ENCODE measurements at places on chromosomes 6 and 20.

DNA sequence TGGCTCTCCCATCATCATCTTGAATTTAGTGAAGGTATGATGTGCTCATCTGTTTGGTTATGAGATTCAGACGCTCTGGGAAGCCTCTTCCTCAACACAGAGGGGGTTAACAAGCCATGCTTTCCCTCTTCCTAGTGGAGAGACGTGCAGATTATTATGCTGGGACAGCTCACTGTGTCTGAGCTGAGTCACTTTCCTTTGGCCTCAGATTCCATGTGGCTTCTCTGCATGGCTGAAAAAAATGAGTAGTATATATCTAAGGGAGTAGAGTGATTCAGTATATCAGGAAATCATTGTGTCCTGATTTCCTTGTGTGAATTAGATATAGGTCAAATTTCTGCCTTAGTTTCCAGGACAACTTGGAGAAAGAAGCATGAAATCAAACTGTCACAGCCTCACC is 52.6 kb downstream of the FIG4 start:
- no peak for DNase-seq

DNA sequence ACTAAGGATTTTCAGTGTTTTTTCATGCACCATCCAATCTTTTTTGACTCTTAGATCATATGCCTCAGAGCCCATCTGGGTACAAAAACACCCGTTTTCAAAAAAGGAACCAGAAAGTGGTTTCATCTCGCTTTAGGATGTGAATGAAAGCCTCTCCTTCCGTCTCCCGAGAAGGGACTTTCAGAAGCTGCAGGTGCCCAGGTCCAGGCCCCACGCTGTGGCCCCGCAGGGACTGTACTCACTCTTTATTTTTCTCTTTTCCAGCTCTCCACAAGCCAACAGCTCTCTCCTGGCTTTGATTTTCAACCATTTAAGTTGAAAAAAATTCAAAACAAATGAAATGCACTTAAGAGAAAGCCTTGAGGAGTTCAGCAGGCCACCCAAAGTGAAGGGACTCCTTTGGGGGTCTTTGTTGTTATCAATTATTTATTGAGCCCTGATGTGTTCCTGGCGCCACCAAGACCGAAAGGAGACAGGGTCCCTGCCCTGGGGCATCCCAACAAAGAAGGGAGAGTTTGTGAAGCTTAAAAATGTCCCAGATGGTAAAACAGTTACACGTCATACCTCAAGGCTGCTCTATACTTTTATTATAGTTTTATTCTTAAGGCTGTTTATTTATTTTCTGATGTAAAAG is 467.3 kb downstream of the PREX1 start:
- DNase-seq, result no peak

DNA sequence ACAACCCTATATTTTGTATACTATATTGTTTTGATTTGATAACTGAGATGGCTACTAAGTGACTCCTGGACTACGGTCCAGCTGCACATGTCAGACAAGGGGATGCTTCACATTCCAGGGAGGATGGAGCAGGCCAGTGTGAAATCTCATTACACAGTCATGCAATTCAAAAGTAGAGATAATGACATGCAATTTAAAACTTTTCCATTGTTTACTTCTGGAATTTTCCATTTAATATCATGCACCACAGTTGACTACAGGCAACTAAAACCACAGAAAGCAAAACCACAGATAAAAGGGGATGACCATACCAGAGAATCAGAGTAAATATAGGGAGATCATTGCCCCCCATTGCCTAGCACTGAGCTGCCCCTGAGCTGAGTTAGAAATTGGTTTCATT is 366.4 kb downstream of the BTBD9 start:
- DNase-seq, result no peak

- no peak for DNase-seq
Observed at GRCh38 chr6:111566873-111567517, 38.7 kb downstream of the TRAF3IP2 start.

DNA sequence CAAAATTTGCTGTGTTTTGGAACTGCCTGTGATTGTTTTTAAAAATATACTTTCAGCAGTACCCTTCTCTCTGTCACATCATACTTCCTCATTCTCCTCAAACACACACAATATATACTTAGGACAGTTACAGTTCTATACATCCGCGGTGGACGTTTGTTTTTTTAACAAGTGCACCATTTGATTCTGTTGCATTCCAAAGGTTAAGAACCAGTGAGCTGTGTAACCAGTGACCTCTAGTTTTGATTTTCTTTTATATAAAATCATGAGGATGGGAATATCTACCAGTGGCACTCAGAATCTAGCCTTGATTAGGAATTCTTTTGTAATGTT is 152.8 kb downstream of the CARMIL1 start:
- DNase-seq, result no peak

DNA sequence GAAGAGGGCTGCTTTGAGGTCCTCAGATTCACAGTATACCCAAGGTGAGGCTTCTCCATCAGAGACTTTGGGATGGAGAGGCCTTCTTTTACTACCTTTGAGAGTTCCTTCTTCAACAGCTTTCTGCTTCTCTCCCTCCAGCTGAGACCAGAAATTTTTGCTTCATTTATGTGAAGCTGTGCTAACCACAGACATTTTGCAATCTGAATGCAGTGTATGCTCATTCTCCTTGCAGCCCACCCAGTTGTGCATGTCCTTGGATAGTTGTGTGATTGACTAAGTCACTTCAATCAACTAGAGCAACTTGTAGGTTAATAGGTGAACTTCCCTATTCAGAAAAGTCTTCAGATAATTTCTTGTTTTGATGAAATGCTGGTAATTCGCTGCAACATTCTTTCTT is 20.1 kb downstream of the DCBLD1 start:
- DNase-seq, result no peak

DNA sequence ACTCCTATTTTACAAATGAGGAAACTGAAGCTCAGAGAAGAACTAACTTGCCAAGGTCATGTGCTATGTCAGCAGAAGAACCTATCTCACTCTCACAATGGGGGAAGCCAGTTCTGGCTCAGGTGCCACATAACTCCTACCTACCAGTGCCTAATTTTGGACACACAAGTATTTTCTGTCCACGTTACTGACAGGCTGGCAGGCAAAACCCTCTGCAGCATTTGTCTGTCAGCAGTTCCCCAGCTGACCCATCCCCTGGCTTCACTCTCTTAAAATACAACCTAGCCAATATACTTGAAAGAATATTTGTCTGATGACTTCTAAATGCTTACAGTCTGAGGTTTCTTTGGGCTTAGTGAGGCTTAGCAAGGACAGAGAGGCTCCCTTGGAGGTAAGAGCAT is 15.5 kb downstream of the GSS start:
- no peak for DNase-seq

DNA sequence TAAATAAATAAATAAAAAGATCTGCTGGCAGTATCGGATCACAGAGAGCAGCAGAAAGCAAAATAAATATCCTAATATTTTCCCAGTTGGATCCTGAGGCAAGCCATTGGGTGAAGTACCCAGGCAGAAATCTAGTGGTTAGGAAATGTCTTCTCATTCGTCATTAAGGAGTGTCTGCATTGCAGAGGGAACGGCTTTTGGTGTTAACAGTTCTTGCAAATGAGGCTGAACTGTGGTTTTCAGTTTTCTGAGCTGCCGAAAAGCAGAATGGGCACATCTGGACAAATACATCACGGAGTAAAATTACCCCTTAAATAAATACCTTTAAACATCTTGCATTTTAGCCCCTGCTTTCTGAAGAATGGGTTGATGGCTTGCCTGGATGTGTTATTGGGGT is 82.3 kb upstream of the MPC1 start:
- DNase-seq, result no peak

GRCh38 chr20:61631751-61632150 is 379.7 kb downstream of the CDH4 start:
- no peak for DNase-seq

DNA sequence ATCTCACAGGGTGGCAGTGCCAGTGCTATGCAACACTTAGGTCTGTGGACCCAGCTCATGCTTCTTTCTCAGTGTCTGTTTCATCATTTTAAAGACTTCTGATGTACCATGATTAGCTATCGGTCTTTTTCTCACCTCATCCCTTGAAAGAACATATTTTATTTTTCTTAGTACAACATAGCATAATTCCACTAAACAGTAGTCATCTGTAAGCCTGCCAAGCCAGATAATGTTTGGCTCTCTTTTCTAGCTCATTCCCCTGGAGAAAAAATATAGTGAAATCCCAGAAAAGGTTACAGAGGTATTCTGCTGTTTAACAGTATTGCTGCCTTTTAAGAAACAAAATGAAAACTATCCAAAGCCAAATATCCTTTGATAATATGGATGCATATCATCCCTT is 177.0 kb upstream of the MMS22L start:
- DNase-seq, result no peak

GRCh38 chr6:53484476-53485280 is 60.2 kb downstream of the GCLC start:
- DNase-seq, result peak; percentile 39

DNA sequence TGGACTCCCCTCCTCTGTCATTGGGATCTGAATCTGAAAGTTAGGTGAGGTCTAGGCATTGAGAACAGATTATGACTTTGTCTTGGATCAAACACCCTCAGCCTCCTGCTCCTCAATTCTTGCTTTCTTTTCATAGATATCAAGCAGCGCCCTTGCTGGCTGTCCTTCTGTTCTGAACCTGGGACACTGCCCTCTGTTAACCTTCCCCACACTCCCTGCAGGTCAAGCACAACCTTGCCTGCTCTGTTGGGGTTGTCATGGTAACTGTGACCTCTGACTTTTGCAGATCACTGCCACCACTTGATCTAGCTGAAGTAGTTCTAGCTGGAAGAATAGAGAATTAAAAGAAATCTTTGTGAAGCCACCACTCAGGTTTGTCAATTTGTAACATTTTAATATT is 16.4 kb upstream of the MICA start:
- DNase-seq, result no peak

DNA sequence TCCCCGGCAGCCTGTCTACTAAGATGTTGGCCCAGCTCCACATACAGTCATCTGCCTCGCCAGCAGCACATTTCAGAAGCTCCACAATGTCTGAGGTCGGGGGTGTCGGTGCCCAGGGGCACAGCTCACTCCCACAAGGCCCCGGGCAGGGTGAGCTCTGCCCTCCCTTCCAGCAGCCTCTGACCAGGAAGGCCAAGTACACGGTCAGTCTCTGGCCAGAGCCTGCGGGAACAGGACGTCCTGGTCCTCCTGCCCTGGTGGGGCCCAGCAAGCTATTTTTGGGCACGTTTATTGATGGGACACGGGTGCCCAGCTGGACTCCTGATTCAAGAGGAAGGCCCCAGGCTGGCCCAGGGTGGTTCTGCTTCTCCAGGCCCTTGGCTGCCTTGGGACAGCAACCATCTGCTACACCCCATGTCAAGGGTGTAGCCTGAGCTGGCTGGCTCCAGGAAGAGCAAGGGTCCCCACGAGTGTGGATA is 114.9 kb upstream of the PTPN1 start:
- DNase-seq, result no peak

GRCh38 chr6:157688960-157689599 is 134.0 kb upstream of the SNX9 start:
- DNase-seq, result no peak

GRCh38 chr20:51387125-51387875 is 155.2 kb downstream of the NFATC2 start:
- DNase-seq, result no peak

DNA sequence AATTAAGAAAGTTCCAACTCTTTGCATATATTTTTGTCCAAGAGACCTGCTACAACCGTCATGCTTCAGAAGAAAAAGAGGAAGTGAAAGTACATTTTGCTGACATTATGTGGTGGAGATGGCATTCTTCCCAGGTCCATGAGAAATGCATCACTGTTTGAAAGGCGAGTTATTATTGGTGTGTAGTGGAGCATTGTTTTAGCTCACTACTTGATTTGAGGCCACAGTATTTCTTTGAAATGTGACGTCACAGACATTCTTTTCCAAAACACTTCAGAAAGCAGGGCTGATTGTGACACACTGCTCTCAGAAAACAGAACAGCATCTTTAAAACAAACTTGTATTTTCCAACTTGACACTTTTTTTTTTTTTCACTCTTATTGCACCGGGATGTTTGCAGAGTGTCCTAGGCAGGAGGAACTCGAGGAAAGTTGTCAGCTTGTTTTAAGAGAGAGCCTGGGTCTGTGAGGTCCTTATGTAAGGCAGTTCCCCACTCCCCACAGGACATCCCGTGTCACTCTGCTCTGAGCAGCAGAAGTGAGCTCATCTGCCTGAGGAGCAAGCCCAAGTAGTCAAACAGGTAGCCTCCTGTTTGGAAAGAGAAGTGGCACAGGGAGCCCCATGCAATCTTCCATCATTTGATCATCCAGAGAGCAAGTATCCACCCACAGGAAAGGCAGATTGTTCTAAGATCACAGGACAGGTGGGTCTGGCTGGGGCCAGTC is 1.1 kb downstream of the SPTLC3 start:
- no peak for DNase-seq

DNA sequence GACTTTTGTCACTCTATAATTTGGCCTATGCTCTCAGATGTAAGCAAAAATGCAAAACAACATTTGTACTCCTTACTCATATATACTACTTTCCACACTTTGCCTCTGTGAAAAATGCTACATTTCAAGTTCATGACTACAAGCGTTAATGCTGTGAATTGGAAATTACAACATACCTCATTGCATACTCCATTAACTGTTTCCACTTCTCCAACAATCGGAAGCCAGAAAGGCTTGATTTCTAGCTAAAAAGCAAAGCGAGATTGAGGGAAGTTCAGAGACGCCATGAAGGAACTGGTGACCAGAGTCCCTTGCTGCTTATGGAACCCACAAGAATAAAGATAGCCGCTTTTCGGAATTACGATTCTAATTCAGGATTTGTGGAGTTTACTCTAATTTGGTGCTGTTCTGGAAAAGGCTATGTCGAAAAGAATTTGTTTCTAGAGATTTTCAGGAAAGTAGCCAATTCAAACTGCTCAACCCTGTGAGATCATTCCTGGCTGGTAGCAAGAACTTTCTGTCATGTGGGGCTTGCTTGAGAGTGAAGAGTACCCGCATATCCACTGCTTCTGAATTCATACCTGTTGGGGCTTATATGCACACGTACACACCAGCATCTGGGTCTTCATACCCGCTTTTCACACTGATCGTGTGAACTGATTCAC is 98.0 kb upstream of the CITED2 start:
- no peak for DNase-seq

- no peak for DNase-seq
Observed at GRCh38 chr6:149897015-149897697, 757 bp downstream of the RAET1E start.

DNA sequence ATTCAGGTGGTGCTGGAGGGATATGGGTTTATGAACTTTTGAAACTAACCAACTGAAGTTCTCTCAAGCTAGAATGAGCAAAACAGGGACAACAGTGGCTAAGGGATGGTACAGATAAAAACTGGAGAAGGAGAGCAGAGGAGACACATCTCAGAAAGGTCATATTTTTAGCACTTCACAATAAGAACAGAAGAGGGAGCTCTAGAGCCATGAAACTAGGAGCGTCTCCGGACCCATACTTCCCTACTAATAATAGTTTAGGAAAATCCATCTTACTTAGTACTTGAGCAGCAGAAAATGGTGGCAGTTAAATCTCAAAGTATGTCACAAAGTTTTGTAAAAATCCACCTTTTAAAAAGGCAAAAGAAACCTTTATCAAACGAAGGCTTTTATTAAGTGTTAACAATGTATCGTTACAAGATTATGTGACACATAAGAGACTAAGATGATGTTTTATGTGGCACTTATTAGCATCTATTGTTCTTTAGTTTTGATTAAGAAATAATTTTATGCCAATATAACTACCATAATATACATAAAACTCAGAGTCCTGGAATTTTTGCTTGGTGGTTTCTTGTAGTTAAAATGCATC is 278.6 kb downstream of the TBC1D32 start:
- no peak for DNase-seq

- DNase-seq, result no peak
Observed at GRCh38 chr6:41596096-41596685, 42.1 kb upstream of the MDFI start.

Data from activated T-cell treated with anti-CD3 and anti-CD28 coated beads for 48 hours (primary cell).